HT-29 (cell line): ENCODE measurements at places on chromosomes 11 and 22. TPM values are rescaled to one million over a fixed set of nuclear protein-coding genes. Genes with fewer than 3 reads are reported as not detected.

Gene PTGDR2
- 0.41 TPM in 1 of 2 replicates, not detected in the other for total RNA-seq

Gene KRTAP5-7
- total RNA-seq = not detected in 2 replicates

Gene ARAP1
- 109 and 161 TPM in 2 replicates for total RNA-seq

Gene CDK2AP2
- total RNA-seq = 99.2 and 102 TPM in 2 replicates

Gene ABCC8
- total RNA-seq = 0.08 and 0.52 TPM in 2 replicates

Gene MS4A15
- total RNA-seq = not detected in 2 replicates

Gene FADD
- 105 and 106 TPM in 2 replicates for total RNA-seq

Gene CCDC73
- total RNA-seq = not detected in 2 replicates

Gene LINC01488
- total RNA-seq = not detected in 2 replicates

Gene EFCAB6
- total RNA-seq = 0.08 TPM in 1 of 2 replicates, not detected in the other

Gene ELFN2
- 0.03 TPM in 1 of 2 replicates, not detected in the other for total RNA-seq

Gene SCGB1C1
- total RNA-seq = not detected in 2 replicates

Gene MICAL3
- total RNA-seq = 7.7 and 11.2 TPM in 2 replicates

Gene RRM1
- 95.1 and 97.4 TPM in 2 replicates for total RNA-seq

Gene CSF2RB
- total RNA-seq = not detected in 2 replicates

Gene VWA5A
- total RNA-seq = 0.18 and 0.81 TPM in 2 replicates

Gene CHST1
- total RNA-seq = not detected in 2 replicates

Gene SLC1A2
- total RNA-seq = not detected in 2 replicates

Gene FADS1
- total RNA-seq = 1.9 and 9.4 TPM in 2 replicates

Gene PNPLA3
- 0.15 TPM in 1 of 2 replicates, not detected in the other for total RNA-seq

Gene OR6A2
- 0.08 and 0.23 TPM in 2 replicates for total RNA-seq

Gene OR5AS1
- not detected in 2 replicates for total RNA-seq

Gene NRGN
- 9.9 and 12.4 TPM in 2 replicates for total RNA-seq

Gene UBQLN3
- total RNA-seq = not detected in 2 replicates

Gene CARNS1
- 0.70 and 0.76 TPM in 2 replicates for total RNA-seq

Gene OR8D4
- total RNA-seq = not detected in 2 replicates
